T-helper 22 cell (primary cell): ENCODE measurements at places on chromosomes 4 and X.

DNA sequence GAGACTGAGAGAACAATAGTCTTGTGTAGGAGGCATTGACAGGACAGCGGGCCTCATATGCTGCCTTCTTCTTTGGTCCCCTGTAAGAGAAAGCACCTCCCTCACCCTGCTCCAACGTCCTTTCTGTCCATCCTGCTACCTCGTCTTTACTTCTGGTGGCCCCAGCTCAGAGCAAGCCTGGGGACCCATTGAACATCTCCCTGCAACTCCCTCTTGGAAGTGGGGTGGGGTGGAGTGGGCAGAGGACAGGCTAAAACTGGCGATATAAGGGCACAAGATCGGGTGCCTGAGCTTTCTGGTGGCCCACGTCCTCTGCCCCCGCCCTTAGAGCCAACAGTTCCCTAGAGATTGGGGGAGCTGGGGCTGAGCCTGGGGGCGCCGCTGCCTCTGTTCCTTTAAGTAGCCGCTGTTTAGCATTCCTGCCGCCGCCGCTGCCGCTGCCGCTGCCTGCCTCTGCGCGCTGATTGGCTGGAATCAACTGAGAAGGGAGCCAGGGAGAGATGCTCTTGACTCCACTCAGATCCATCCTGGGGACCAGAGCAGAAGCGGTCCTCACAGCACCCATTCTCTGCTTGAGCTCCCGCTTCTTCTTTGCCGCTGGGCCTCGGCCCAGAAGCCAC is at the start of gene DLG3:
Gene DLG3 (plus strand): TSS at position 510 of the 620 bp plus-strand sequence. CDS start 367 bp downstream, outside the sequence.
- DNase-seq: no peak

- no peak for DNase-seq
Observed at GRCh38 chr4:26342328-26343037, 21.7 kb downstream of the RBPJ start.

- no peak for DNase-seq
Observed at GRCh38 chrX:102835504-102836146, 101.4 kb upstream of the RAB40AL start.

- DNase-seq: no peak
Observed at GRCh38 chrX:23048806-23049573, 49.2 kb downstream of the DDX53 start.

DNA sequence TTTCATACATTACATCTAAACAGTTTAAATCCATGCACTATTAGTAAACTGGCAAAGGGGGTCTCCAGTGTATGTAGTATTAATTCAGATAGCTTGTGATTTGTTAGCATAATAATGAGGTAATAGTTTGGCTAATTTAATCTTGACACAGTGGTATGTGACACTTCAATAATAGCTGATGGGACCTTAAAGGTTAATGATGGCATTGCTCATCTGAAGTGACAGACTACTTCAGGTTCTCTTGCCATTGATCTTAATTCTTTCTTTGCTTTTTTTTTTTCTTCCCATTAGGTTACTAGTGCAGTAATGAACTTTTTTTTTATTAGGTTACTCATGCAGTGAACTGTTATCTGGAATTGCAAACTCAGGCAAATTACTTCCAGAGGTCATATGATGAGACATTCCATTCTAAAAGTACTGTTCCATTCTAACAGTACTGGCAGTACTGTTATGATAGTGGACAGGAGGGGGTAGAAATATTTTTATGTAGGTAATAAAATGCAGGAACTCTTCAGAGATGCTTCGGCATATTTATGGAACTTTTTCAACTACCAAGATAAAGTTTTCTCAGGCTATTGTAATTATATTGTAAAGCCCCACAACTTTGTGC is 911.3 kb upstream of the LCORL start:
- no peak for DNase-seq

DNA sequence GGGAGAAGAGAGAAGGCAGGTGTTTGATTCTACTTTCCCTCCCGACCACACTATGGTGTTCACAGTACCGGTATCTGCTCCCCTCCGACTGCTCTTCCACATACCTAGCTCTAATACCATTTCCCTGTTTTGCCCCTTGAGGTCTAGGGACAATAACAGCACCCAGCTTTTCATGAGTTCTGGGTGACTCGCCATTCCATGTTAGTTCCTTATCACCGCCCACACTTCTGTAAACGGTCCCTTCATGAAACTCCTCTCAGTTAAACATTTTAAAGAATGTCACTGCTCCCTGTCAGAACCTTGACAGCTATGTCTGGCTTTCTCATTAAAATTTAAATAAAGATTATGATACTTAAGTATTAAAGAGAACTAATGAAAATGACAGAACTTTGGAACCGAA is 136.7 kb downstream of the ADAMTS3 start:
- no peak for DNase-seq

DNA sequence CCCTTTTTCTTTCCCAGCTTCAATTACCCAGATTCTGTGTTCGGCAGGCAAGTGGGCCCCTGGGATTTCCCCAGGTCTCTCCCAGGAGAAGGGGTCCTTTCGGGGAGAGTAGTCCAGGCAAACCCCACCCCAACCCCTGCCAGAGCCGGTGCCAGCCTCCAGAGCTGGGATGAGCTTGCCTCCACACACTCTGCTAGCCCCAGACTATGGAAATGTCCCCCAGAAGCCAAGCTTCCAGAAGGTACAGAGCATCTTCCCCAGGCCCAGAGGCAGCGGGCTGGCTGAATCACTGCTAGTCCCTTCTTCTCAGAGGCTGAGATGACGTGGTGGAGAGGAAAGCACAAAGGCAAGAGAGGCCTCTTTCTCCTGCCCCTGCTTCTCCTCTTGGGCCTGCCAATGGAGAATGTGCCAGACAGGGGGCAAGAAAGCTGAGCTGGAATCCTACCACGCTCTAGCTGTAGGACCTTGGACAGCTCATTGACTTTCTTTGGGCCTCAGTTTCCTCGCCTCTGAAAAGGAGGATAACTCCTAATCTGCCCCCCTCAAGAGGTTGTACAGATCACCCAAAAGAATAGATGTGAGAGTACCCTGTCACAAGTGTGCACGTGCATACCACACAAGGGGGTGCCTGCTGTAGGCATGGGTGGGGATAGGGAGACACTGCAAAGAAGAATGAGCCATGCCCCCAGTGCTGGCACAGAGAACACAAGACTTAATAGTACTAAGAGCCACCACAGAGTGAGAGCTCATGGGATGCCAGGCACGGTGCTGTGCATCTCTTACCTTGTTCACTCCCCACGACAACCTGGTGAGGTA is 2.1 kb downstream of the SASH3 start:
- DNase-seq: no peak

DNA sequence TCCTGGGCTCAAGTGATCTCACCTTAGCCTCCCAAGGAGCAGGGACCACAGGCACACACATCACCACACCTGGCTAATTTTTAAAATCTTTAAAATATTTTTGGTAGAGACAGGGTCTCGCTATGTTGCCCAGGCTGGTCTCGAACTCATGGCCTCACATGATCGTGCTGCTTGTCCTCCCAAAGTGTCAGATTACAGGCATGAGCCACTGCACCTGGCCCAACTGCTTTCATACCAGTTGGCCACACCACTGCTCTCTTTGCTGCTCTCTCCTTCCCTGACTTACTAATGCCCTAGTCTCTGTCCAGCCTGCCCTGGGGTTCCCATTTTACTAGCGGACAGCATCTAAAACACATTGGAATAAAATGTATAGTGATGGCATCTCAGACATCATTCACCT is 67.1 kb downstream of the CLDN22 start:
- DNase-seq: no peak

DNA sequence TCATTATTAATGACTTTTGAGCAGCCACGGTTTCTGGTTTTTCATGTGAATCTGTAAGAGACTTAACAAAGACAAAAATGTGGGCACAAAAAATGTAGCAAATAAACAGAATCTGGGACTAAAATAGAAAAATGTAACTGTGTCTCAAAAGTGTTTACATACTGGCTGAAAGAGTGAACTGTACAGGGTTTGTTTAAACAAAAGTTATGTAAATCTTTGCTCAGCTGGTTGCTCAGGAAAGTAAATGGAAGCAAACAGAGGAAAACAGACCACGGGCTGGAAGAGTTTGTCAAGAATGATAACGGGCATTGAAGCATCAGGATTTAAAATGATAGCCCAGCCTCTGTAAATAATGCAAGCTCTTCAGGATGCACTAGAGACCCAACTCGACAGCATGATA is 921.8 kb upstream of the FTHL17 start:
- no peak for DNase-seq

- no peak for DNase-seq
Observed at GRCh38 chrX:77426811-77427210, 20.4 kb upstream of the FGF16 start.
